GM13977 (cell line): ENCODE measurements at places on chromosomes 5 and 9.

DNA sequence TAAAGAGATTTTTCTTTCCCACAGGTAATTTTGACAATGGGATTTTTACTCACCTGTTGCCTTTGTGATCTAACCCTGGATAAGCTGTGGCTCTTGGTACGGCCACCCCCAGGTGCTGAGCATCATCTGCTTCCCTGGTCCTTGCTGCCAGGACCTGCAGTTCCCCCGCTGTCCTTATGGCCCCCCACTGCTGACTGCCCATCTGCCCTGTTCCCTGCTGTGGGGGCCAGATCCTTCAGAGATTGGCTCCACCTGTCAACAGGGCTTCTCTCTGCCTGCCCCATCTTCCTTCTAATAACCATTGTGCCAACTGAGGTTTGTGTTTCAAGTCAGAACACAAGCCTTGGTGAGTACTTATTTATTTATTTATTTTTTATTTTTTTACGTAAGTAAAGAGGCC lies 183.3 kb downstream of the MAPKAP1 start:
- DNase-seq = no peak

DNA sequence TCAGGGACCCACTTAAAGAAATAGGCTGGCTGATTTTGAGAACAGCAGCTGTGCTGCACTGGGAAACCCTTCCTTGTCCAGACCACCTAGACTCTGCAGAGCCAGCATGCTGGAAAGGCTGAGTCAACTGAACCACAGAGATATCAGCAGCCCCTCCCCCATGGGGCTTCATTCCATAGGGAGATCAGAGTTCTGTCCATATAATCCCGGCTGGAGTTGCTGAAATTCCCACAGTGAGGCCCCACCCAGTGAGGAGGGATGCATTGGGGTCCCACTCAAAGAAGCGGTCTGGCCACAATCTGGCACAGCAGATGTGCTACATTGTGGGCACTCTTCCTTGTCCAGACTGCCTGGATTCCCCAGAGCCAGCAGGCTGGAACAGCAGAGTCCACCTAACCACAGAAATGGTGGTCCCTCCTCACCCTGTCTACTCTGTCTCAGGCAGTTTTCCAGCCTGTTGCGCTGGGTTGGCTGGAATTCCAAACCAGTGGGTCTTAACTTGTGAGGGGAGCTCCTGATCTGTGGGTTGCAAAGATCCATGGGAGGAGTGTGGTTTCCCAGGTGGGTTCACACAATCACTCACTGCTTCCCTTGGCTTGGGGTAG lies 127.1 kb downstream of the RNF180 start:
- no peak for DNase-seq

DNA sequence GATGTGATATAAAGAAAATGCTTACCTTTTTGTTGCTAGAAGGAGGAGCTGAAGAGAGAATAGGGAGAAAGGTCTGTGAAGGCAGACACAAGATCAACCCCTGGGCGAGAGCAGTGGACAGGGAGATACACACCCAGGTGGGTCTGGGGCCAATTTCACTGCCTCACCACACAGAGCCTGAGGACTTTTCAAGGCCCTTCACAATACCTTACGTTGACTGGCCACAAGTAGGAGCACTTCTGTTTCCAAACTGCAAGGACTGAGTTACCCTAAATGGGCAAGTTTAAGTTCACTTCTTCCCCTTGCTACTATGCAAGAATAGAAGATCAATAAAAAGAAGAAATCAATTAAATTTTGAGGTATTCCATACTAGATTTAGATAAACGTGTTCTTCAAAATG lies 174.5 kb upstream of the SLC12A2 start:
- DNase-seq = peak; percentile 32

GRCh38 chr5:14724633-14725032 lies 60.1 kb downstream of the OTULIN start:
- no peak for DNase-seq

DNA sequence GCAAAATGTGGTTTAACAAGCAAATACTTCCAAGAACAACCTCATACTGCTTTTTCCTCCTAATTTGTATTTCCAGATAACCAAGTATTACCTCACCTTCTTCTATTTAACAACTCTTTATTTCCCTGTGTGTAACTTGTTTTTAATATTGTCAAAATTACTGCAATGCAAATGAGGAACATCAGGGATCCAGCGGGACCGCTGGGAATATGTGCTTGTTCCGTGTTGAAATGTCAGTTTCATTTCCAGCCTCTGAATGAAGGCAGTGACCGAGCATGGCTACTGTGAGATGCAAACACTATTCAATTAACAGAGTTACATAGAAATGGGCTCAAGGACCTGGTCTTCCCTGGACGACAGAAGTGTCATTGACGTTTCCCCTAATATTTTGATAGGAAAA lies 110.8 kb upstream of the CTSL start:
- no peak for DNase-seq

DNA sequence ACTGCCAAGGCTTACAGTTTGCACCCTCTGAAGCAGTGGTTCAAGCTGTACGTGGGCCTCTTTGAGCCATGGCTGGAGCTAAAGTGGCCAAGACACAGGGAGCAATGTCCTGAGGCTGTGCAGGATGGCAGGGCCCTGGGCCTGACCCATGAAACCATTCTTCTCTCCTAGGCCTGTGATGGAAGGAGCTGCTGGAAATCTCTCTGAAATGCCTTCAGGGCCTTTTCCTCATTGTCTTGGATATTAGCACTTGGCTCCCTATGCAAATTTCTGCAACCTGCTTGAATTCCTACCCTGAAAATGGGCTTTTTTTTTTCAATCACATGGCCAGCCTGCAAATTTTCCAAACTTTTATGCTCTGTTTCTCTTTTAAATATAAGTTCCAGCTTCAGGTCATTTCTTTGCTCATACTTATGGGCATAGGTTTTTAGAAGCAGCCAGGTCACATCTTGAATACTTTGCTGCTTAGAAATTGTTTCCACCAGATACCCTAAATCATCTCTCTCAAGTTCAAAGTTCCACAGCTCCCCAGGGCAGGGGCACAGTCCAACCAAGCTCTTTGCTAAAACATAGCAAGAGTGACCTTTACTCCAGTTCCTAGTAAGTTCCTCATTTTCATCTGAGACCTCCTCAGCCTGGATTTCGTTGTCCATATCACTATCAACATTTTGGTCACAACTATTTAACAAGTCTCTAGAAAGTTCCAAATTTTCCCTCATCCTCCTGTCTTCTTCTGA lies 138.3 kb downstream of the OSTF1 start:
- DNase-seq = no peak

- DNase-seq = no peak
Measured at GRCh38 chr9:92747459-92748232, 17.0 kb downstream of the BICD2 start.

- DNase-seq = peak; percentile 9
Measured at GRCh38 chr9:92179286-92180001, 64.2 kb upstream of the SPTLC1 start.

DNA sequence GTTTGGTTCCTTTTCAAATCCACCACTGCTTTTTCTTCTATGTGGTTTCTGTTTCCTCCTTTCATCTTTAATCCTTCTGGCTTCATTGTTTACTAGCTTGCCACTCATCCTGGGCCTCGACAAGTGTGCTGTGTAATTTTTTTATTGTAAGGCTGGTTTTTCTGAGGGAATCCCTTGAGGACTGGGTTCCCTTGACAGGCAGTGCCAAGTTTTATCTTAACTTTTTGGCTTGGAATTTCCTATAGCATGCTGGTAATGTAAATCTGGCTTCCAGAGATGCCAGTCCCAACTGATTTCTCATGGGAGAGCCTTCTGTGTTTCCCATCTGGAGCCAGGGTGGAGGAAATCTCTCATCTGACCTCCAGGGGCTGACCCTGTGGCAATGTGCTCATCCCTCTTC lies 184.7 kb downstream of the ROR2 start:
- DNase-seq = no peak

- no peak for DNase-seq
Measured at GRCh38 chr5:154753792-154754191, 1.4 kb upstream of the LARP1 start.

GRCh38 chr5:158812408-158812807 lies 287.3 kb downstream of the EBF1 start:
- DNase-seq = no peak

GRCh38 chr9:113633782-113634595 lies 170.5 kb downstream of the RGS3 start:
- no peak for DNase-seq

- DNase-seq = no peak
Measured at GRCh38 chr5:172838151-172838875, 4.3 kb downstream of the ERGIC1 start.

DNA sequence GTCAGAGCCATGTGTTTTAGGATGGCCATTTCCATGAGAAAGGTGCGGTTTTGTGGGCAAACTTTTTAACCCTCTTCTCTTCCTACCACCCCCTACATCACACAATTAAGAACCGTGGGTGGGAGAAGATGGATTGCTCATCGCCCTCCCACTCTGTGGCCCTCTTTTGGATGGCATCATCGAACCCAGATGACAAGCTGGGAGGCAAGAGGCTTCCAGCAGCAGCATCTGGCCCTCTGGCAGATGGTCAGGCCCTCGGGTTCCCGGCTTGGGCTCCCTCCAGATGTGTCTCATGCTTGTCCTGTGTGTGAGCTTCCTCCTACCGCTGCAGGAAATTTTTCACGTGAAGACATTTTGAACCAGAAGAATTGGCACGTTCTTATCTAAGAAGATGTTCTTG lies 199.9 kb downstream of the EBF1 start:
- DNase-seq = no peak

GRCh38 chr5:74063346-74063745 lies 437.4 kb downstream of the ARHGEF28 start:
- no peak for DNase-seq

DNA sequence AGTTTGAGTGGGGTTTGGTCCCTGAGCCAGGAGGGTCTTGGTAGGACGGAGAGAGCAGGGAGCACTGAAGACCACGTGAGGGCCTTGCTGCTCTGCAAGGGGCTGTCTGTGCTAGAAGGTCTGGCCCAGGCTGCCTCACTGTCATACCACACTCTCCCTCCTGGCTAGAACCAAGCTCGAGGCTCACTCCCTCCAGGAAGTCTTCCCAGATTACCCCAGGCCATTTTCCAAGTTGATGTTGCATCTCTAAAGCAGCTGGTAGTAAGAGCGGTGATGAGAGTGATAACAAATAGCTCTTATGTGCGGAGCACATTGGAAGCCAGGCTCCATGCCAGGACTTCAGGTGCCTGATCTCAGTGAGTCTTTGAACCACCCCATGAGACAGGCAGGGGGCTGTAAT lies 6.6 kb downstream of the MYMK start:
- no peak for DNase-seq

- DNase-seq = no peak
Measured at GRCh38 chr5:145210020-145210419, 625.1 kb downstream of the PRELID2 start.

- no peak for DNase-seq
Measured at GRCh38 chr9:135332516-135332915, 147.1 kb upstream of the PPP1R26 start.

- no peak for DNase-seq
Measured at GRCh38 chr5:176131771-176132170, 106.5 kb upstream of the SIMC1 start.

- DNase-seq = peak; percentile 46
Measured at GRCh38 chr9:91421971-91422757, 1.5 kb downstream of the NFIL3 start.

DNA sequence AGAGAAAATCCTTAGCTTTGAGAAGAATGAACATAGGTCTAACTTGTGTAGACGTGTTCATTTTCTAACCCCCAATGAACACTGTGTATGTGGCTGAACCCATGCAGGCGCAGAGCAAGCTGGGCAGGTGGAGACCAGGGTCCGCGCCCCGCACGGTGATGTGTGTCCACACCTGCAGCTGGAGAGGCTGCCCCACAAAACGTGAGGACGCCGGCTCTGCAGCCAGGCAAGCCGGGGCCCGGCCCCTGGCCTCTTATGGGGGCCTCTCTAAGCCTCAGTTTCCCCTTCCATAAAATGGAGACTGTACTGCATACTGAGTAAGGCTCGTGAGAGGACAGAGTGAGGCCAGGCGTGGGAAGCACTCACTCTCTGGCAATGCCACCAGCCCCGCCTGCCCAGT lies 124.7 kb upstream of the RAPGEF1 start:
- no peak for DNase-seq

DNA sequence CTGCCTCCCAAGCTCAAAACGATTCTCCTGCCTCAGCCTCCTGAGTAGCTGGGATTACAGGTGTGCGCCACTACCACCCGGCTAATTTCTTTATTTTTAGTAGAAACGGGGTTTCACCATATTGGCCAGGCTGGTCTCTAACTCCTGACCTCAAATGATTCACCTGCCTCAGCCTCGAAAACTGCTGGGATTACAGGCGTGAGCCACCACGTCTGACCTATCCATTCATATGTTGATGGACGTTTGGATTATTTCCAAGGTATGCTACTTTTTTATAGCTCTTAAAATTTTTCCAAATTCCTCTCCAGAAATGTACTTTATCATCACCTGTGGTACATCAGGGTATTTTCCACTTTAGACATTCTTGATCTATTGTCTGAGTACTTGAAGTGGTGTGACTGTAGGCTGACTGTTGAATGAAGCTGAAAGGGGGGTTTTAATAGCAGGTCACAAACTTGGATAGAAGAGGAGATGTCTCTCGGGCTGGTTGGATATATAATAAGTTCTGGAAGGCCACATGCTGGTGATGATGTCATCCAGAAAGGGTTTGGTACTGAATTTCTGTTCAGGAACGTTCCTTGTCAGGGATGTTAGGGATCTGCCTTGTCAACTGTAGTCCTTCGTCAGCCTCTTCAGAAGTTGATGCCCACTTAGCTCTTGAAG lies 7.4 kb downstream of the CTNNA1 start:
- no peak for DNase-seq

DNA sequence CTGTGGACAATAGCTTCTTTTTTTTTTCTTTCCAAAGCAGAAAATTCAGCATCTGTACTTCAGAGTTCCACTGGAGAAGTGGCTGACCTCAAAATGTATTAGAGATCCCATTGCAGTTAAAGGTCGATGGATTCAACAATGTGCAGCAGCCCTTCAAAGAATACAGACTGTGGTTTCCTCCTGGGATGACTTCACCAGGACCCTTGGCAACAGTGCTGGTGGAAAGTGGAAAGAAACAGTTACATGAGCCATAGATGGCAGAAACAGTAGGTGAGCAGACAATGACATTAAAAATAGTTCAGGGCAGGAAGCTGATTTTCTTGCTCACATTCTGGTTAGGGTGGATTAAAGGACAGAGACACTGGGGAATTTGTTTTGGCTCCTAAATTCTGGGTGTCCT lies 62.4 kb downstream of the SLC28A3 start:
- DNase-seq = no peak

GRCh38 chr5:6587171-6587570 lies 45.7 kb downstream of the NSUN2 start:
- no peak for DNase-seq

- DNase-seq = no peak
Measured at GRCh38 chr9:119951090-119951489, 581.9 kb upstream of the BRINP1 start.

DNA sequence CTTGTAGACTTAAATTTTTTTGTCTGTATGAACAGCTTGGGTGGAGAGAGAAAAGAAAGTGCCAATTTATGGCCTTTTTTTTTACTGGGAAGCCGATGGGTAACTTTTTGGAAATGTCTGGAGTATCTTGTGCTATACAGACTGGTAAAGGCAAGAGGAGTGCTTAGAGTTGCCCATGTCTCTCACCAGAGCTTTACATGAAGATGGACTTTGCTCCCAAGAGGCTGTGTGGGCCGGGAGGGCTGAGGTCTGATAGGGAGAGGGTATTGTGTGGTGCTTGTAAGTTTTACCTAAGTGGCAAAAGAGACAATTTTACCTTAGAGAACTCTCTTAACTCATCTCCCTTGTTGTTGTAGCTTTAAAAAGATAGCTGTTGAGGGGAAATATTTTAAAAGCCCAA lies 203.2 kb downstream of the SEMA6A start:
- no peak for DNase-seq

GRCh38 chr9:136124976-136125692 lies 6.5 kb upstream of the TMEM250 start:
- DNase-seq = no peak

- no peak for DNase-seq
Measured at GRCh38 chr5:175003531-175003930, 279.1 kb downstream of the MSX2 start.
